ENCODE measurements at places on chromosomes 4 and X. TPM values are rescaled to one million over a fixed set of nuclear protein-coding genes. Genes with fewer than 3 reads are reported as not detected.

DNA sequence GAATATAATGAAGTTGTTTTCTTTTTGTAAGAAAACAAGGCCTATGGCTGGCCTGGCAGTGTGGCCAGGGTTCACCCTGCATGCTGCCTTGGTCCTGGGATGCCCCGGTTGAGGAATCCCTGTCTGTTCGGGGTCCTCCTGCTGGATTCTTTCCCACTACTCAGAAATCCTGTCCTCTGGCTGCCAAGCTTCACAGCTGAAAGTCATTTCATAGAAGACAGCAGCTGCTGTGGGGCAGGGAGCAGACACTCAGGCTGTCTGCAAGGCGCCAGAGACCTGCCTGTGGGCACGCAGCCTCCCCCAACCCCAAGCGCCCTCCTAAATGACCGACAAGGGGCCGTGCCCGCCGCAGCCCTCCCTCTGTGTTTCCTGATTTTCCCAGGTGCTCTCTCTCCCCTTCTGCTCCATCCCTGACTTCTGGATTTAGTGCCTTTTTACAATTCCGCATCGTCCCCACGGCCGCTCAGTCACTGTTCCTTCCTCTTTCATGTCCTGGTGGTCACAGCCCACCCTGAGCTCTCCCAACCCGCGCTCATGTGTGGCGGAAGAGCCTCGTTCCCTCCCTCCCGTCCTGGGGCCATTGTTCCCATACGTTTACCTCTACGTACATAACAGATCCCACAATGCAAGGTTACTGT lies 27.5 kb downstream of the ZFYVE28 start:
- DNase-seq: no peak

DNA sequence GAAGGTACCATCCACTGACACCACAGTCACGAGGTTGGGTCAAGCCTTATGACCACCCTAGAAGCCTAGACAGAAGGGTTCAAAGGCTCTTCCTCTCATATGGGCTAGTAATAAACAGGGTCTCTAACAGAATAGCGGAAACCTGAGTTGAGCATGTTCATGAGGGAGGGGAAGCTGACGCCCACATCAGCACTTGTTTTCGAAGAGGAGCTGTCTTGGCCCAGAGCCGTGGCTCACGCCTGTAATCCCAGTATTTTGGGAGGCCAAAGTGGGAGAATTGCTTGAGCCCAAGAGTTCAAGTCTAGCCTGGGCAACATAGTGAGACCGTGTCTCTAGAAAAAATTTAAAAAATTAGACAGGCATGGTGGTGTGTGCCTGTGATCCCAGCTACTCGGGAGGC lies 21.5 kb upstream of the TMSB4X start:
- no peak for DNase-seq

MCTS1 gene
- total RNA-seq: 97.7 TPM

UGT2B17 gene
- total RNA-seq: not detected

CXCL5 gene
- 2.7 TPM for total RNA-seq

DNA sequence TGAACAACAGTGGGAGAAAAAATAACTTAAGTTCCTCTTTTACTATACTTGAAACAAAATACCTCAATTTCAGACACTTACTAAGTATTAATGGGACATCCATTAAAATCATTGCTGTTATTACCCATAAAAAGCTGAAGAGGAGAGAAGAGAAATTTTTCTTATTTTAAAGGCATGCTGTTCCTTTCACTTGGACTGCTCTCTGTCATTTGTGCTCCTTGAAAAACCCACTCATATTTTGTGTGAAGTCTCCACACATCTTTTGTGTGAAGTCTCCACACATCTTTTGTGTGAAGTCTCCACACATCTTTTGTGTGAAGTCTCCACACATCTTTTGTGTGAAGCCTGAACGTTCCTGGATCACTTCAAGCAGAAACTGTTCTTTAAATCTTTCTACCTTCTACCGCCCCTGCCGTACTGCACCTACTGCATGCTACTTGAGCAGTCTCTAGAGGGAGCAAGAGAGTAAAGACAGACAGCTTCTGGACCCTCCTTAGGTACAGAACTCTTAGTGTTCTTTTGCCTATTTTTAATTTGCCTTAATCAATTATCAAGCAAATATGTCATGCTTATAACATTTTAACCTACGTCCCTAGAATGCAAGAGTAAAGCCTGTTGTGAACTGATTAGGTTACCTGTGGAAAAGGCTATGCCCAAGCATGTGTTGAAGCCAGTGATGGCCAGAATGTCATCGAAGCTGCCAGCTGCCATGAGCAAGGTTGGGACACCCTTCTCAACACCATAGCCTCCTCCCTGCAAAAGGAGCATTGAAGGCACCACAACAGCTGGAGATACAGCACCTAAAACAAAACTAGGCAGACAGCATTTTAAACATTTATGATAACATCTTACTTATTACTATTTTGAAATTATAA lies 27.1 kb upstream of the SLC9B1 start:
- DNase-seq: peak; percentile 41

RTL5 gene
- 1.2 TPM for total RNA-seq

TGIF2LX gene
- not detected for total RNA-seq

SCRG1 gene
- total RNA-seq: 0.12 TPM

TCEAL6 gene
- not detected for total RNA-seq

- no peak for DNase-seq
Observed at GRCh38 chr4:148159793-148160192, 282.4 kb downstream of the NR3C2 start.

All from RPMI7951 (cell line).